ENCODE measurements at places on chromosomes 16 and 17.

GRCh38 chr16:26717826-26718225 is 348.9 kb upstream of the C16orf82 start:
- DNase-seq = no peak

- DNase-seq = peak; percentile 17
Observed at GRCh38 chr17:31413874-31414549, 22.5 kb downstream of the RAB11FIP4 start.

GRCh38 chr17:21517538-21518293 is 141.6 kb downstream of the KCNJ12 start:
- DNase-seq = no peak

DNA sequence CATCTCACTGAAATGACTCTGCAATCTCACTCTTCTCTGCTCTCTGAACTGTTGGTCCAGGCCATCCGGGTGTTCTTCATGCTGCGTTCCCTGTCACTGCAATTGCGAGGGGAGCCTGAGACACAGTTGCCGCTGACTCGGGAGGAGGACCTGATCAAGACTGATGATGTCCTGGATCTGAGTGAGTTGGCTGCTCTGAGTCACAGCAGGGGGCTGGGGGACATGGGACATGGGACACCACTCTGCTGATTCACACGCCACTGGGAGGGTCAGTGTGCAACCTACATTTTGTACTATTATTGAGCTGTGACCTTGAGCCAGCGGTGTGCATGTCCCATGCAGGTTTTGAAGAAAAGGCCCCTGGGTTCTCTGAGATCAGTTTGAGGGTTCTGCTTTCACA is 116.5 kb downstream of the CLEC16A start:
- DNase-seq = no peak

GRCh38 chr17:79235808-79236207 is 161.2 kb downstream of the ENGASE start:
- no peak for DNase-seq

- DNase-seq = no peak
Observed at GRCh38 chr17:73201215-73202069, 8.6 kb downstream of the COG1 start.

DNA sequence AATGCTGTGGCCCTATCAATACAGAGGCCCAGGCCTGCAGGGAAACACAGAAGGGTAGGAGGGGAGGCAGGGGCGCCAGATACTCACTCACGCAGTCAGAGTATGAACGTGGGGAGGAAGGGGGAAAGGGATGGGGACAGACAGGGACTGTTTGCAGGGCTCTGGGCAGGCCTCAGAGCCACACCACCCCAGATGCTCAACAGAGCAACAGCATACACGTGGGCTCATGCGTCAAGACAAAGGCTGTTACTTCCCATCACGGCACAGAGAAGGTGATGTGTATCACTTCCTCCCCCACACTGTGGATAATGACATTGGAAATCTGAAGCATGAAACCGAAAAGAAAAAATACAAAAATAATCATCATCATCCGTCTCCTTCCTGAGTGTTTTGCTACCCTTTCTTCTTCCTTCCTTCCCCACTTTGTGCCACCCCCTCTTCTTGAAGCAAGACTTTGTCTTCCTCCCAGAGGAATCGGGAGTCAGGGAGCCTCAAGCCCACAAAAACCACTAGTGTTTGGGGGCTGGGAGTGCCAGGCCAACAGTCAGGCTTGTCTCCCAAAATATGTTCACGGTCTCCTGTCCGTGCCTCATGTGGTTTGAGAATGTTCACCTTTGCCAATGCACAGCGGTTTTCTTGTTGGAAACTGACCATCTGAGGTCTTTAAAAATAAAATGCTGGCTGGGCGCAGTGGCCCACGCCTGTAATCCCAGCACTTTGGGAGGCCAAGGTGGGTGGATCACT is 20.1 kb downstream of the SLC39A11 start:
- DNase-seq = peak; percentile 43

DNA sequence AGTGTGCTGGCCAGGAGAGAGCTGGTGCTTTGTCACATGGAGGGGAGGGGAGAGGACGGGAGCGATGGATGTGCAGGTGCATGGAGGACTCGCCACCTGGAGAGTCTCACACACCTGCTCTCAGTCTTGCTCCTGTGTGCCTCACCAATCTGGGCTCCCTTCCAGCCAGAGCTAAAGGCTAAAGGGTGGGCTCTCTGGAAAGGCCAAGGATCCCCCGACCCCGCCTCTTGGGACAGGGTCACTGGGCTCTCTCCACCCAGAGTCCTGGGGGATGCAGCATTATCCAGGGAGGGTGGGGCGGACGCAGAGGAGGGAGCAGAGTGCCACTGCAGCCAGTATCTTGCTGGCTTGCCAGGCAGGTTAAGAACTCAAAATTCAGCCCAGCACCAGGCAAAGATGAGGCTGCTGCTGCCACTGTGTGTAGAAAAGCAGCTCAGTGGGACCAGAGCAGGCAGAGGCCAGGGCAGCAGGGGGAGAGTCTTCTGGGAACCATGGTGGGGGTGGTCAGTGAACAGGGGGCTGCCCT is 5.4 kb upstream of the STAT5B start:
- DNase-seq = no peak

GRCh38 chr17:76926237-76926866 is 58.1 kb downstream of the MGAT5B start:
- DNase-seq = no peak

DNA sequence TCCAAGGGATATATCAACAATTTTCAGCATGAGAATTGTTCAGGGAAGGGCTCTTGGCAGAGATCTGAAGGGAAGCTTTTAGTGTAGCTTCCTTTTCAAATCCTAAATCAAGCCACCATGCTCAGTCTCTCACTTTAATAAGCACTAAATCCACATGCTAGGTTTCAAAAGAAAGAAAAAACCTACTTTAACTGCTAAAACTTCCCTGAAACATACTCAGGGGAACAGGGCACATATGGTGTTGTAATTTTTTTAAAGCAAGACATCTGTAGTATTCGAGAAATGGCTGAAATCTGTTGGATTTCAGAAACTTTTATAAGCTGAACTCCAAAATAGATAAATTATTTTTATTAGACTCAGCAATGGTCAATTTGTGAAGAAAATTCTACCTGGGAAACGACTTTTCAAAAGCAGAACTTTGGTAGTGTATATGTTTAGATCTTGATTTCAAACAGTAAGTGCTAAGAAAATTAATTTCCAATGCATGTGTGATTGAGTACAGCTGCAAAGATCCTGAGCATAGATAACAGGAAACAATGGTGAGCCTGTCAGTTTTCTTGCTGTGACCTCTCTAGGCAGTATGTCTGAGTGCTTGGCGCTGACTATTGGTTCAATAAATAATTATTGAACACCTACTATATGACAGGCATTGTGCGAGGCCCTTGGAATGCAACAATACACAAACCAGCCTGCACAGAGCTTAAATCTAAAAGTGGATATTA is 804.5 kb upstream of the SOX9 start:
- DNase-seq = no peak

DNA sequence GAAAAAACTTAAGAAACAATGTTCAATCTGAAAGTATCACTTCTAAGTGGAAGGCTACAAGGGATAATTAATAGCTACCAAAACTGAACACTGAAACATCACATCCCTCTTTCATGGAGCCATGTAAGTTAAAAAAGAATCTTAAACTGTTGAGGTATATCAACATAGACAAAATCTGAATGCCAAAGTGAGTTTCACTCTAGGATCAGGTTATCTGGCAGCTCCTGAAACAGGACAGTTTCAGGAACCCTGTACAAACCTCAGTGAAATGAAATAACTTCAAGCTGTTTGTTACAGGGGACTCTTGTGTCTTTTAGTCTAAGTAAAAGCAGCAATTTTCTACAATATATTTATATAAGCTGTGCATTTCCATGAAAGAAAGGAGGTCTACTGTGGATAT is 73.2 kb downstream of the KANSL1 start:
- no peak for DNase-seq

DNA sequence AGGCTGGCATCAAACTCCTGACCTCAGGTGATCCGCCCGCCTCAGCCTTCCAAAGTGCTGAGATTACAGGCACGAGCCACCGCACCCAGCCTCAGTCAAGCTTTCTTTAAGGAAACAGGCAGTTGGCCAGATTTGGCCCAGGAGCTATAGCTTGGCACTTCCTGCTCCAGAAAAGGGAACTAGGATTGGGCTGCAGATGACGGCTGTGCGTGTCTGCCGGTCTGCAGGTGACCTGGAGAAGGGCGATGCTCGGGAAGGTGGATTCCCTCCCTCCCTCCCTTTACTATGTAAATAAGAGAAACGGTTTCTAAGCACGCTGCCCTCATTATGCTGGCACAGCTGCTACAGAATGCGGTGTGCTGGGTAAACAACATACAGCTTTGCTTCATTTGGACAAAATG is 215.9 kb downstream of the RPTOR start:
- no peak for DNase-seq

- no peak for DNase-seq
Observed at GRCh38 chr16:7044331-7044730, 288.3 kb upstream of the RBFOX1 start.

DNA sequence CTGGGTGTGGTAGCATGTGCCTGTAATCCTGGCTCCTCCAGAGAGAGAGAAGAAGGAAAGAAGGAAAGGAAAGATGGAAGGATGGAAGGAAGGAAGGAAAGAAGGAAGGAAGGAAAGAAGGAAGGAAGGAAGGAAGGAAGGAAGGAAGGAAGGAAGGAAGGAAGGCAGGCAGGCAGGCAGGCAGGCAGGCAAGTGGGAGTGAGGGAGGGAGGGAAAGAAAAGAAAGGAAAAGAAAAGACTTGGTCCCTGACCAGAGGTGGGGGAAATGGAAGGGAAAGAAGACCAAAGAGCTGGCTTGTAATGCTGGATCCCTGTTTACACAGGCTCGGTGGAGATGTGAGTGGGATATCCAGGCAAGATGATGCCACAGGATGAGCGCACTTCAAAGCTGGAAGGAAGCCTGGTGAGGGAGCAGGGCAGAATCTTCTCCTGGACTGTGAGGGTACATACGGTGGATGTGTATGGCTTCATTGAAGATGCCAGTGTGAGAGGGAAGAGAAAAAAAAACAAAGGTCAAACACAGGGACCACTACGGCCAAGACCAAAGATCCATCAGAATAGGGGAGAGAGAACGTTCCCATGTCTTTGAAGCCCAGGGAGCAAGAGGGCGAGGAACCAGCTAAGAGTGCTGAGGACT is 2.1 kb downstream of the CES1 start:
- DNase-seq = no peak

DNA sequence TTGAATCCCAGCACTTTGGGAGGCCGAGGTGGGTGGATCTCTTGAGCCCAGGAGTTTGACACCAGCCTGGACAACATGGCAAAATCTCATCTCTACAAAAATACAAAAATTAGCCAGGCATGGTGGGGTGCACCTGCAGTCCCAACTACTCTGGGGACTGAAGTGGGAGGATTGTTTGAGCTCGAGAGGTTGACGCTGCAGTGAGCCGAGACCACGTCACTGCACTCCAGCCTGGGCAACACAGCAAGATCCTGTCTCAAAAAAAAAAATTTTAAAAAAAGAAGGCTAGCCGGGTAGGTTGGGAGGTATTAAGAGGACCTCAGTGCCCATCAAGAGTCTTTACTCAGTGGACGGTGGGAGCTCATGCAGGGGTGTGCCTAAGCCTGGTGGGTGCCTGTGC is 3.8 kb upstream of the NPTX1 start:
- DNase-seq = no peak

- no peak for DNase-seq
Observed at GRCh38 chr16:49944221-49944620, 80.8 kb upstream of the CNEP1R1 start.

GRCh38 chr17:41687828-41688640 is 651 bp upstream of the EIF1 start:
- DNase-seq = peak; percentile 48

- no peak for DNase-seq
Observed at GRCh38 chr17:30187573-30187972, 47.9 kb downstream of the SLC6A4 start.

- DNase-seq = peak; percentile 70
Observed at GRCh38 chr17:50129728-50130558, at the start of gene SAMD14. SAMD14 (minus strand) TSS chr17:50130160; CDS start chr17:50124959, 5,201 bp downstream.

GRCh38 chr17:16926061-16926511 is 45.8 kb downstream of the TNFRSF13B start:
- peak; percentile 11 for DNase-seq

DNA sequence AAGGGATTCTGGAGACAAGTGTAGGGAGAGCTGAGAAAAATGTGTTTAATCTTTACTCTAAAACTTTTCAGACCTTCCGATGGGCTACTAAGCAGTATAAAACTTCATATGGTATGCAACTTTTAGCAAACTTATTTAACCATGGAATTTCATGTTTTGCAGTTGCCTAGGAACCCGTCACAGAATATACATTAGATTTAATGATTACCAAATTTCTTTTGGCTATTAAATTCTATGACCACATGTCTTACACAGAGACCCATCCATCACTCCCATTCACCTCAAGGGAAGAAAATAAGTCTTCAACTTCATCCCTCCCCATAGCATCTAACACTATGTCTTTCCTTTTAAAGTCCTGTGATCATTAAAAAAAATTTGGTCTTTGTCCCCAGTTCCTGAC is 54.9 kb downstream of the HS3ST3A1 start:
- DNase-seq = no peak

GRCh38 chr16:30567991-30568638 is 3.4 kb downstream of the ZNF688 start:
- DNase-seq = no peak

DNA sequence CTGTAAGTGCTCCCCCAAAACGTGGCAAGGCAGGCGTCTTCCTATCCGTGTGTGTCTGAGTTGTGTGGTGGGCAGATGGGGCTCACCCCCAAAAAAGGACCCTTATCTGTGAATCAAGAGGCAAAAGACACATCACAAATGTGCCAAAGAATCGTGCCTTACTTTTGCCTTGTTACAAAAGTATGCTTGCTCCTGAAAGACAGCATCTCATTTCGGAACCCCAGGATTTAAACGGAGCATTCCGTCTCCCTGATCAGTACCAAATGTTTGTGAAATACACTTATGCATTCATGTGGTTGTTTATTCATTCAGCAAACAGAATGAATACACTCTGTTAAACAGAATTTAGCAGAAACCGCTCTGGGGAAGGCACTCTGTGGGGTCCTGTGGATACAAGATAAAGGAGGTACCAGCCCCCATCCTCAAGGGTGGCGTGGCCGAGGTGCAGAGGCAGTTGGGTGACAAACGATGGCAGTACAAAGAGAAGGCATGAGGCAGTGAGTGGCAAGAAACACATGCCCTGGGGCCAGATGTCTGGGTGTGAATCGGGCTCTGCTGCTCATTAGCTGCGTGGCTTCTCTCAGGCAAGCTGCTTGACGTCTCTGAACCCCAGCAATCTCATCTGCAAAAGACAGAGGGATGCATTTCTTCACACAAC is 654 bp downstream of the WFDC1 start:
- DNase-seq = no peak

Data from right hindlimb (tissue), 1 donor.